ENCODE measurements at places on chromosomes 7 and 10. TPM values are rescaled to one million over a fixed set of nuclear protein-coding genes. Genes with fewer than 3 reads are reported as not detected.

DNA sequence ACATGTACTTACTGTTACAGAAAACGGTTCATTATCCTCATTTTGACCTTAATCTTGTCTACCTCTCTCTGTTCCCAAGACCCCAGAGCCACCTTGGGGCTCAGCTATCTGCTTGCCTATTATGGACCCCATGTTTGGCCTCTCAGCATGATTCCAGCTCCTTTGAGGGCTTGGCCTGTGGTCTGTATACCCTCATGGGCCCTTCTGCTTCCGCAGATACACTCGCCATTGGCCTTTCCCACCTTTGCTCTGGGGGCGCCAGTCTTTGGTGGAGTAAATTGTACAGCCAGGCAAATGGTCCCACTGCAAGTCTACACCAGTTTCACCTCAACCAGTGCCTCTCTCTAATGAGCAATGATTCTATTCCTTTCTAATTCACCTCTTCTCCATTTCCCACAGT lies 109.2 kb upstream of the ZNF746 start:
- DNase-seq = no peak

GIMAP1 gene
- 5.0 TPM for total RNA-seq

GRCh38 chr10:119243967-119244366 lies 36.6 kb downstream of the GRK5 start:
- no peak for DNase-seq

- DNase-seq = no peak
Measured at GRCh38 chr7:138941545-138941944, 39.6 kb downstream of the KIAA1549 start.

- no peak for DNase-seq
Measured at GRCh38 chr10:25938405-25938804, 4.4 kb downstream of the MYO3A start.

TAF6 gene
- total RNA-seq = 45.3 TPM

PAX2 gene
- total RNA-seq = not detected

DNA sequence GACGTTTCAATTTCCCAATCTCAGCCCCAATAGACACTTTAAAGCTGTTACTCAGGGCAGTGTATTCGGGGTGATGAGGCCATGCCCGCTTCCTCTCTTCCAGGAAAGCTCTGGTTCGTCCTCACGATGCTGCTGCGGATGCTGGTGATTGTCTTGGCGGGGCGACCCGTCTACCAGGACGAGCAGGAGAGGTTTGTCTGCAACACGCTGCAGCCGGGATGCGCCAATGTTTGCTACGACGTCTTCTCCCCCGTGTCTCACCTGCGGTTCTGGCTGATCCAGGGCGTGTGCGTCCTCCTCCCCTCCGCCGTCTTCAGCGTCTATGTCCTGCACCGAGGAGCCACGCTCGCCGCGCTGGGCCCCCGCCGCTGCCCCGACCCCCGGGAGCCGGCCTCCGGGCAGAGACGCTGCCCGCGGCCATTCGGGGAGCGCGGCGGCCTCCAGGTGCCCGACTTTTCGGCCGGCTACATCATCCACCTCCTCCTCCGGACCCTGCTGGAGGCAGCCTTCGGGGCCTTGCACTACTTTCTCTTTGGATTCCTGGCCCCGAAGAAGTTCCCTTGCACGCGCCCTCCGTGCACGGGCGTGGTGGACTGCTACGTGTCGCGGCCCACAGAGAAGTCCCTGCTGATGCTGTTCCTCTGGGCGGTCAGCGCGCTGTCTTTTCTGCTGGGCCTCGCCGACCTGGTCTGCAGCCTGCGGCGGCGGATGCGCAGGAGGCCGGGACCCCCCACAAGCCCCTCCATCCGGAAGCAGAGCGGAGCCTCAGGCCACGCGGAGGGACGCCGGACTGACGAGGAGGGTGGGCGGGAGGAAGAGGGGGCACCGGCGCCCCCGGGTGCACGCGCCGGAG lies 2.6 kb downstream of the GJD4 start:
- peak; percentile 69 for DNase-seq

NKX1-2 gene
- total RNA-seq = not detected

UPP1 gene
- total RNA-seq = 79.3 TPM

DNA sequence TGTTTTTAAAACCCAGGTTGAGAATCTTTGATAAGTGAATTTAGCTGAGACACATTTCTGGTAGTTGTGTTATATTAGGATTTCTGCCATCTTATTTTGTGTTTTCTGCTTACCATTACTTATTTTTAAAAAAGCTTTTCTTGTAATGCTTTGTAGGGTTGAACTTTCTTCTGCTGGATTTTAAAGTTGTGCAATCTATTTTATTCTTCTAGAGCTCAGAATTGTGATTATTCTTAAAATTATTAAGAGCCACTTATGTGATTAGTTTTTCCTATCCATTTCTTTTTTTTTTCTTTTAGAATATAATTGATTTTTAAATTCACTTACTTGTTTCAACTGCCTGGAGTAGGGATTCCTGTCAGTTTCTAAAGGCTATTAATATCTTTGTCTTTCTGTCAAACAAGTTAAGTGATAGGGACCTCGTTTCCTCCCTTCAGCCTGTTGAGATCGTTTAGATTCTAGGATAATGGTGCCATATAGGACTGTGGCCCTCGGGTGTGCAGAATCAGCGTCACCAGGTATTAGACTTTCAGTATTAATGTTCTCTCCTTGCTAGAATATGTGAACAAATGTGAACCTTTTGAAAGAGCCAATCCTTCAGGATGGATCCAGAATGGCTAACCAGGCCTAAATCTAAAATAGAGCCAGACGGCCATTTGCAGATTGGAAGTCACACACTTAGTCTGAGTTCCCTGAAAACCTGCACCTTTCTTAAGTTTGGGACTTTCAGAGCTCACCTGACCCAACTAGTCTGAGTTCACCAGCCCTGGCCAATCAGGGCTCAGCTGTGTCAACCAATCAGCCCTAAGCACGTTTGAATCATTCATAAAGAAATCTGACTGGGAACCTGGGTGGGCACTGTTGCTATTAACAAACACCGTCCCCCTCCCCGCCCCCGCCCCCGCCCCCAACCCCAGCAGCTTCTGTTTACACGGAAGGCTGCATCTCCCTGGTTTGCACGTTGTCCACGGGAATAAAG lies 26.2 kb downstream of the CUX1 start:
- DNase-seq = no peak

AS3MT gene
- 1.5 TPM for total RNA-seq

DNA sequence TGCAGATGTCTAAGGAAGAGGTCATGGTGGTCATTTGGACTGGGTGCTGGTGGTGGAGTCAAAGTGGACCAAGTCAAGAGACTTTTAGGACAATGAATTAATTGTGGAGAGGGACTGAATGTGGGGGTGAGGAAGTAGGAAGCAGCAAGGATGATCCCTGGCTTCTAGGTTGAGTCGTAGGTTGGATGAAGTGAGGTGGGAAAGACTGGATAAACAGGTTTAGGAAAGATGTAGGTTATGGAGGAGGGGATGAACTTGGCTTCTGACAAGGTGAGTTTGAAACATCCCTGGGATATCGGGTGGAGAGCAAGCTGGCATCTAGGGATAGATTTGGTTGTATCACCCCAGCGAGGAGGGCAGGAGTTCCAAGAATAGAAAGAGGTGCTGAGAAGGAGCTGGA lies 7.6 kb downstream of the SEMA4G start:
- DNase-seq = no peak

TCTN3 gene
- total RNA-seq = 43.8 TPM
